ENCODE measurements at places on chromosomes 4 and X.

DNA sequence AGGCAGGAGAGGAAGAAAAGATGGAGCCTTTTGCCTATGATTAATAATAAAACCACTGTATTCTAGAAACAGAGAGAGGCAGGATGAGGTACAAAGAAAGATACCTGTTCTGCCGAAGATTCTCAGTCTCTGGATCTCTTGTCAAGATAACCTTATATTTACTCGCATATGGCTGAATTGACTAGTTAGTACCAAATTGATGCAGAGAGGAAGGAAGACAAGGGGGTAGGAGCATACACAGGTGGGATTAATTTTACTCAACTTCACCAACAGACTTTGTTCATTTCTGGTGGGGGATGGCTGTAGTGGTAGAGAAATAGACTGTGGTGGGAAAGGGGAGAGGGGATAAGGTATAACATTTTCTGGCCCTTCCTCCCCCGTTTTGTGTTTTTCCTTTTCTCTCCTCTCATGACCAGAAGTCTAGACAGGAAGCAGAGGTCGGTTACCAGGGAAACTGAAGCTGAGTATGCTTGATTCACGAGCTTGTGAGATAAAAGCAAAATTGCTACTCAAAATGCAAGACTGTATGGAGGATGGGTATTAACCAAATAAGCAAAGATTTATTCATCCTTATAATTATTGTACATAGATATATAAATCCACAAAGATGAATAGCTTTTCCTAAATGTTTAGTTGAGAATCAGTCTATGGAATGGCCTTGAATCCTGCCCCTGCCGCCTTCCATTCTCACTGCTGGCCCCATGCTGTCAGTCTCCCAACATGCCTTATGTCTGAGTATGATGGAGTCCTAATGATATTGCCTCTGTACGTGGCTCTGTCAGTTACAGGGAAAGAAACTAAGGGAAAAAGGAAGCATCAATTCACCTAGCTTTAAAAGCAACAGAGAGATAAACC lies 17.8 kb upstream of the PAGE2B start:
- DNase-seq, result peak; percentile 57

GRCh38 chr4:151781026-151781425 lies 20.2 kb upstream of the GATB start:
- no peak for DNase-seq

- DNase-seq, result no peak
Measured at GRCh38 chr4:56317749-56318148, 69.5 kb downstream of the AASDH start.

GRCh38 chr4:181219783-181220416 lies 1023.3 kb upstream of the TENM3 start:
- DNase-seq, result no peak

DNA sequence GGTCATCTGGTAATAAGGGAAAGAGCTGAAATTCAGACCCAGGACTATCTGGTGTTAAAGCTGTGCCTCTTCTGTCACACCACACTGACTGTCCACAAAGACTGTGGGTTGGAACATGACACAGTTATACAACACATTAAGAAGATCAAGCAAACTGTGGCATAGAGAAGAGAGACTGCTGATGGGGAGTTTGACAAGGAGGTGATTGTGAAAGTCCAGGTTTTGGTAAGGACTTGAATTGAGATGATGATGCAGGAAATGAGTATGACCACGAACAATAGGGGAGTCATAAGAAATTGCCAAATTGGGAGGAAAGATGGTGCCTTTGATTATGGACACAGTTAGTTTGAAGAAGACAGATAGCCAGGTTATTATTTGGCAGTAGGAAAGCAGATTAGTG lies 163.4 kb downstream of the PDGFRA start:
- DNase-seq, result no peak

DNA sequence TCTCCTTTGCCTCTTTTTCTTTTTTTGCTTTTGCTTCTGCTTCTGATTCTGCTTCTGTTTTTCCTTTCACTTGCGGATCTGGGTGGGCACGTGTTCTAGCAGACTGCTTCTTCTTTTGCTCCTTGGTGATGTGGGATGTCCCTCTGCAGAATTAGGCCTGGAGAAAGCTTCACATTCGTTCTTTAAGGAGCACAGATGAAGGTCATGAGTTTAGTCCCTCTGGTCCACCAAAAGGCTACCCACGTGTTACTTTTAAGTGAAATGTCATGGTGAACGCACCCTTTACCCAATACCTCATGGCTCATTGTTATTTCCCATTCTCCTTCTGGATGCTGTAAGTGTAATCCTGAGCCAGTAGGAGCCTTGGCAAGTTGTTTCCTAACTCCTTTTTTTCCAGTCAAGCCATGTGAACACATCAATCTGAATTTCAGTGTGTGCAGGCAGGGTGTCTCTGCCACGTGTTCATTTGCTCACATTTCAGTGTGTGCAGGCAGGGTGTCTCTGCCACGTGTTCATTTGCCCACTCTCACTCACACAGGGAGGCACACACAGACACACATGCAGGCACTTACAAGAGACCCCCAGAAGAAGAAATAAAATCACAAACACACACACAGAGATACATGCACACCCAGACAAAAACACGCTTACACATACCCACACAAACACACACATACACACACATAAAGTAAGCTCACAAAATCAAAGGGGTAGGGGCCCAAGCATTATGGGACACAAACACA lies 36.9 kb downstream of the NBDY start:
- no peak for DNase-seq

DNA sequence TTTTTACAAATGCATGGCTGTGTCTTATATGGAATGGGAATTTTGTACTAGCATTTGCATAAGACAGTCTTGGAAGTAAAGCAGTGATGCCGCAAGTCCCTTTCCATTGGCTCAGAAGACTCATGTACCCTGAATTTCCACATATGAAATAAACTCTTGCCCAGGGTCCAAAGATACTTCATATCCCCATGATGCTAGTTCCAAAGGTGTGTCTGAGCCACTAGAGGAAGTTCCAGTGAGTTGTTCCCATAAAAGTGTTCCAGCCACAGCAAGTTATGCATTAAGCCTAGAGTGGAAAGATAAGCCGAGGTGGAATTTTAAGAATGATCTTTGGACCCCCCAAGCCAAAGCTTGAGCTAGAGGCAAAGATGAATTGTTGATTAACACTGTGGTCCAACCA lies 9.3 kb upstream of the CEP135 start:
- DNase-seq, result no peak

GRCh38 chrX:115533485-115533884 lies 27.5 kb upstream of the PLS3 start:
- DNase-seq, result no peak

- DNase-seq, result no peak
Measured at GRCh38 chr4:7512428-7512827, 77.7 kb upstream of the PSAPL1 start.

- no peak for DNase-seq
Measured at GRCh38 chrX:110032534-110033147, 29.7 kb downstream of the TMEM164 start.

DNA sequence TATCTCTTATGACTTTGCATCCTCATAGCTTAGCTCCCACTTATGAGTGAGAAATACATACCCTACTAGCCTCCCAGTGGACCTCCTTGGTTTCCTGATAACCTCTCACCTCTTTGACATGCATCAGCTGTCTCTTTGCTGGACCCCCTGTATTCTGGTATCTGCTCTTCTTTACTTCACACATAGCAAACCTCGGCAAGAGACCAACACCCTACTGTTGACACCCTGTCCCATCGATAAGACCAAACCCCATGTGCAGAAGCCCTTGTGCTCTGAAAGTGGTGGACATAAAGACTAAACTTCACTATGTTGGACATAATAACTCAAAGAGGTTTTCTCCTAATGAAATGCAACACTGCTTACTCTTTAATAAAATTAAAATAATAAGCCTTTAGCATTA lies 75.7 kb downstream of the RNF150 start:
- no peak for DNase-seq

All from NCI-H748 treated with DMSO at 0.1 percent for 48 hours (cell line).